ENCODE measurements at places on chromosomes 6 and 20.

DNA sequence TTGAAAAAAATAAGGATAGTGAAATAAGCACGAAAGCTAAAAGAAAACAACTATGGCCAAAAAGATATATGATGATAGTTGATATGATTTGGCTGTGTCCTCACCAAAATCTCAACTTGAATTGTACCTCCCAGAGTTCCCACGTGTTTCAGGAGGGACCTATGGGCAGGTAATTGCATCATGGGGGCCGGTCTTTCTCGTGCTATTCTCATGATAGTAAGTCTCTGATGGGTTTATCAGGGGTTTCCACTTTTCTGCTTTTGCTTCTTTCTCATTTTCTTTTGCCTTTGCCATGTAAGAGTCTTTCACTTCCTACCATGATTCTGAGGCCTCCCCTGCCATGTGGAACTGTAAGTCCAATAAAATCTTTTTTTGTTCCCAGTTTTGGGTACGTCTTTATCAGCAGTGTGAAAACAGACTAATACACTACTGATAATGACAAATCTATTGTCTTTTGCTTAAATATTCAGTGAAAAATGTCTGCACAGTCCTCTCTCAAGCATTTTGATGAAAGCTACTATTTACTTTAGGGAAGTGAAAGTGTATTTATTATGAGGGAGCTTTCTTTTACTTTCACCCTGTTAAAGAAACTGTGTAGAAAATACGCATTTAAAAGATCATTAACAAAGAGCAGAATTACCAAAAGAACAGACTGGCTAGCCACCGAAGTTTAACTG is 389.1 kb downstream of the HTR1B start:
- DNase-seq, result no peak

DNA sequence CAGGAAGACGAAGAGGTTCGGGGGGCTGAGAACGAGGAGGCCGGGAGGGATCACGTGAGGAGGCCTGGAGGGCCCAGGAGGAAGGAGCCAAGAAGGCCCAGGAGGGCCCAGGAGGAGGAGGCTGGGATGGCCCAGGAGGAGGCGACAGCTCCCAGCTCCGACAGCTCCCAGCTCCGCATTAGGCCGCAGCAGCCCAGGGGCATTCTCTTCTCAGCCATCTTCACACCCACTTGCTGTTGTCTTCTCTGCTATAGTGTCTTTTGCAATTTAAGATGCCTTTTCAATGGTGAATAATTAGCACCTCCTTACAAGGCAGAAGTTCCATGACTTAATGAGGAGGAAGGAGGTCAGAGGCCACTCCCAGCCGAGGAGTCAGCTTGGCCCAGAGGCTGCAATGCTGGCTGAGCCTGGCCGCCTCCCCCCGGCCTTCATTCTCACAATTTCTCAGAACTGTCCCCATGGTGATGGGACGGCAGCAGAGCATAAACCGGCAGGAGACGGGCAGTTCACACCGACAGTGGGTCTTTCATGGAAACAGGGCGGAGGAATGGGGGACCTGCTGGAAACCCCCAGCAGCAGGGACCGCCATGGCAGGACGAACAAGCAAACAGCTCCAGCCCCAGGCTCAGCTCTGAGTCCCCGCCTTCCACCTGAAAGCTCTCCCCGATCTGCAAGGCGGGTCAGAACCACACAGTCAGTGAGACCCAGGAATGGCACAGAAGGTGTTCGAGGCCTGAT is 45.1 kb downstream of the WDR27 start:
- no peak for DNase-seq

DNA sequence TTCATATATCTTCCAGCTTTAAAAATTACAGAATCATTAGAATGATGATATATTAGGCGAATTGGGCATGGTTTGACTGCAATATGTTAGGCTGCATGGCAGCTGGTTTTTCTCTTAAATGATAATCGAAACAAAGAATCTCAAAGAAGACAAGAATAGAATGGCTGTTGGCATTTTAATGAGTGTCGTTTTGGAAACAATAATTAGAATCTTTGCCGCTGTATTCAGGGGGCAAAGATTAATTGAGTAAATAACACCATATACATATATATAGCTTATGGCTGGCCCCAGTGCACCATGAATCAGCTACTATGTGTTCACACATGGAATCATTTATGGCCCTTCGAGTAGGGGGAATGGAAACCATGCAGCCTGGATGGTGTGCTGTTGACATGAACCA is 216.2 kb downstream of the RNF144B start:
- no peak for DNase-seq

GRCh38 chr6:70860045-70860444 is 96.8 kb downstream of the B3GAT2 start:
- peak; percentile 25 for DNase-seq

- no peak for DNase-seq
Measured at GRCh38 chr6:157774153-157775135, 48.6 kb upstream of the SNX9 start.

- no peak for DNase-seq
Measured at GRCh38 chr6:48099713-48100587, 11.0 kb downstream of the PTCHD4 start.

GRCh38 chr6:14559746-14560536 is 442.4 kb downstream of the CD83 start:
- DNase-seq, result peak; percentile 75

- DNase-seq, result peak; percentile 55
Measured at GRCh38 chr6:105740946-105741645, 338.2 kb upstream of the PREP start.

DNA sequence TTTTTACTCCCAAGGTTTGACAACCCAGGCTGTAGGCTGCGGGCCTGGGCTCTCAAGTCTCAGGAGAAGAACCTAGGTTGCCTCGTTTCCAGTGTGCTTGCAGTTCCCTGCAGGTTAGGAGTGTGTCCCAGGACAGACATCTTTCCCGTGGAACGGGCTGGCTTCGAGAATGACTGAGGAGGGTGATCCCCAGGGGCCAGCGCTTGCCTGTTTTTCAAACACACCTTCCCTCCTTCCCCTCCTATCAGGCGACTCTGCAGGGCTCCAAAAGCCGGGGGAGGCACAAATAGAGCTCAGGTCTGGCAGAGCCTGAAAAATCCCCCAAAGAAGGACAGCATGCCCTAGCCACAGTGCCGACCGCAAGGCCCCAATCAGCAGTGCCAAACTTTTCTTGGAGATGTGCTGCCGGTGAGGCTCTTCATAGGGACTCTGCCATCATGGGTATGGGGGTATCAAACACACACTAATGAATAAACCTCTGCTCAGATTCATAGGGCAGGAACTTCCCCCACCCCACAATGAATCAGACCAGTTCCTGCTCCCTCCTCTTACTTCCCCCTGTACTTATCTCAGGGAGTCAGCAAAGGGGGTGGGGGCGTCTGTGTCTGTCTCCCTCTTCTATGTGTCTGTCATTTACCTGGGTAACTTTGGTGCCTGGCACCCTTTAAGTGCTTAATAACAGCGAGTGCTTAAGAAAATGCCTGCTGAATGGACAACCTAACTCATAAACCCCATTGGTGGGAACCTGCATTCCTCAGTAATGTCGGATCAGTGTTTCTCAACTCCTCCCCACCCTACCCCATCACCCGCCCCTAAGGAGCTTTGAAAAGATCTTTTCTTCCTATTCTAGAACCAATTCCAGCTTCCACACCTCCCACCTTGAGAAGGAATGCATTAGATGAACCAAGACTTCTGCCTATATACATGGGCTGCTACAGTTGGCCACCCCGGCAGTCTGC is 1.6 kb downstream of the KCNG1 start:
- peak; percentile 35 for DNase-seq

GRCh38 chr6:127606131-127606562 is 29.2 kb downstream of the C6orf58 start:
- peak; percentile 57 for DNase-seq

- DNase-seq, result no peak
Measured at GRCh38 chr6:160810238-160810637, 108.2 kb downstream of the PLG start.

GRCh38 chr6:31769684-31770371 is 7.3 kb downstream of the VWA7 start:
- DNase-seq, result peak; percentile 52

GRCh38 chr20:14553774-14554534 is 216.5 kb upstream of the FLRT3 start:
- DNase-seq, result peak; percentile 70

GRCh38 chr20:4961746-4962145 is 39.6 kb downstream of the SLC23A2 start:
- peak; percentile 89 for DNase-seq

- DNase-seq, result peak; percentile 45
Measured at GRCh38 chr20:58584881-58585752, 66.0 kb upstream of the STX16 start.

GRCh38 chr6:28922821-28923317 is 916 bp downstream of the TRIM27 start:
- peak; percentile 35 for DNase-seq

- DNase-seq, result no peak
Measured at GRCh38 chr6:106168097-106168888, 82.2 kb downstream of the PRDM1 start.

- DNase-seq, result no peak
Measured at GRCh38 chr20:41274152-41274551, 43.4 kb downstream of the ZHX3 start.

GRCh38 chr6:71478834-71479541 is 190.4 kb downstream of the OGFRL1 start:
- DNase-seq, result peak; percentile 92

- no peak for DNase-seq
Measured at GRCh38 chr20:51914758-51915157, 112.4 kb upstream of the SALL4 start.

- DNase-seq, result no peak
Measured at GRCh38 chr20:59774204-59774641, 159.2 kb downstream of the SYCP2 start.

GRCh38 chr6:168796106-168796505 is 355.1 kb downstream of the SMOC2 start:
- DNase-seq, result no peak

GRCh38 chr6:89542866-89543265 is 95.7 kb downstream of the LYRM2 start:
- DNase-seq, result no peak

- no peak for DNase-seq
Measured at GRCh38 chr6:105485456-105485855, 82.6 kb upstream of the PREP start.

DNA sequence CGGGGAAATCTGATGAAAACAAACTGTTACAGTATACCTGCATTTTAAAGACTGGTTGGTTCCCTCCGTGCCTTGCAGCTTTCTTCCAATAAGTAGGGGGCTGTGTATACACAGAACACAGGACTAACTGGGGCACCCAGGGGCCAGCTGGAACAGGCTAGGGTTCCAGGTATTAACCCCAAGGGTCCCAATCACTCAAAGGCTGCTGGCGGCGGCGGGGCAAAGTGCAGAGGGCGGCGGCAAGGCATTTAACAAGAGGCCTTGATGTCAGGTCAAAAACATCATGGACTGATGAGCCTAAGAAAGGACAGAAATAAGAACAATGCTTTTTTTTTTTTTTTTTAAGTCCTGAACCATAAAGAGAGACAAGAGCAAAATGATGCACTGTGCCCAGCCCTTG is 2.5 kb downstream of the PMEPA1 start:
- no peak for DNase-seq

GRCh38 chr20:3123542-3123941 is 36.1 kb downstream of the FASTKD5 start:
- DNase-seq, result no peak

GRCh38 chr6:7426447-7427169 is 37.0 kb downstream of the RIOK1 start:
- DNase-seq, result no peak

GRCh38 chr20:25148181-25148981 is 47.1 kb upstream of the ENTPD6 start:
- DNase-seq, result peak; percentile 53

DNA sequence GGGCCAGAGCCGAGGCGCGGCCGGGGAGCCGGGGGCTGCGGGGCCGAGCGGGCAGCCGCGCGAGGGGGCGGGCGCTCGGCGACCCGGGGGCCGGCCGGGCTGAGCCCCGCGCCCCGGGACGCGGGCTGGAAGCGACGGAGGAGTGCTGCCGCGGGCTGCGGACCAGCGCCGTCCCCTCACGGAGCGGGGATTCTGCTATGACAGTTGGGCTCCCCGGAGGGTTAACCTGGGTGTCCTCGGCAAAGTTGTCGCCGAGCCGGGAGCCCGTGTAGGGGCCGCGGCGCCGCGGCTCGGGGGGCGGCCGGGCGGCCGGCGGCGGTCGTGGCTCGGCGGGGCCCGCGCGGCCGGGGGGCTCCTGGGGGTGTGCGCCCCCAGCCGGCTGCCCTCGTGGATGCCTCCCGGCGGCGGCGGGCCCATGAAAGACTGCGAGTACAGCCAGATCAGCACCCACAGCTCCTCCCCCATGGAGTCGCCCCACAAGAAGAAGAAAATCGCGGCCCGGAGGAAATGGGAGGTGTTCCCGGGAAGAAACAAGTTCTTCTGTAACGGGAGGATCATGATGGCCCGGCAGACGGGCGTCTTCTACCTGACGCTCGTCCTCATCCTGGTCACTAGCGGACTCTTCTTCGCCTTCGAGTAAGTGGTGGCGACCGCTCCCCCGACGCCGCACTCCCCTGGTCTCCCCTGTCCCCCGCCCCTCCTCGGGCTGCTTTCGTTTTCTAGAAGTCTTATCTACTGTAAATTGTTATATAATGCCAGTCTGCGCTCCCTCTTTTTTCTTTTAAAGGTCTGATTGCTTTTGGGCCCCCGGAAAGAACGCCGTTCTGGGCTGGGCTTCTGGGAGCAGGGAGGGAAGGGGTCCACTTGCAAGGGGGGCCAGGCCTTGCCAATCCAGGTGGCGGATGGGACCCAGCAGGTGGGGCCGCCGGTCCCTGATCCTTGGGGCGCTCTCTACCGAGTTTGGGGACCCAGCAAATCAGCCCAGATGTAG is 936 bp downstream of the ZDHHC14 start:
- peak; percentile 37 for DNase-seq

DNA sequence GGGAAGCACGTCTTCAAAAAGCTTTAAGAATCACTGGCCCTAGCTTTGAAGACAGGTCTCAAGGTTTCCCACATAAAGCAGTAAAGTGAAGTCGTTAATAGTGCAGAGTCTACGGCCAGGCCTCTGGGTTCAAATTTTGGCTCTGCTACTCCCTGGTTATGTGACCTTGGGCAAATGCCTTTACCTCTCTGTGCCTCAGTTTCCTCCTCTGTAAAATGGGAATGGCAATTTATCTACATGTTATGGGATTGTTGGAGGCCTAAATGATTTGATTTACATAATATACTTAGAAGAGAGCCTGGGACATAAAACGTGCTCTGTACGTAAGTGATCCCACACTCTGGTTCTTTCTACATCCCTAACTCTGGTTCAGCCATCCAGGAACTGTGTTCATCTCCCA is 32.1 kb downstream of the CPNE5 start:
- DNase-seq, result no peak

GRCh38 chr6:6875818-6876470 is 231.8 kb upstream of the RREB1 start:
- peak; percentile 85 for DNase-seq

- DNase-seq, result peak; percentile 48
Measured at GRCh38 chr6:106511288-106512047, 117.8 kb downstream of the RTN4IP1 start.
